ENCODE measurements at places on chromosomes 6 and 20.

GRCh38 chr6:84332139-84333034 lies 104.9 kb upstream of the CEP162 start:
- DNase-seq = no peak

GRCh38 chr6:87103977-87104601 lies 9.2 kb upstream of the CGA start:
- no peak for DNase-seq

DNA sequence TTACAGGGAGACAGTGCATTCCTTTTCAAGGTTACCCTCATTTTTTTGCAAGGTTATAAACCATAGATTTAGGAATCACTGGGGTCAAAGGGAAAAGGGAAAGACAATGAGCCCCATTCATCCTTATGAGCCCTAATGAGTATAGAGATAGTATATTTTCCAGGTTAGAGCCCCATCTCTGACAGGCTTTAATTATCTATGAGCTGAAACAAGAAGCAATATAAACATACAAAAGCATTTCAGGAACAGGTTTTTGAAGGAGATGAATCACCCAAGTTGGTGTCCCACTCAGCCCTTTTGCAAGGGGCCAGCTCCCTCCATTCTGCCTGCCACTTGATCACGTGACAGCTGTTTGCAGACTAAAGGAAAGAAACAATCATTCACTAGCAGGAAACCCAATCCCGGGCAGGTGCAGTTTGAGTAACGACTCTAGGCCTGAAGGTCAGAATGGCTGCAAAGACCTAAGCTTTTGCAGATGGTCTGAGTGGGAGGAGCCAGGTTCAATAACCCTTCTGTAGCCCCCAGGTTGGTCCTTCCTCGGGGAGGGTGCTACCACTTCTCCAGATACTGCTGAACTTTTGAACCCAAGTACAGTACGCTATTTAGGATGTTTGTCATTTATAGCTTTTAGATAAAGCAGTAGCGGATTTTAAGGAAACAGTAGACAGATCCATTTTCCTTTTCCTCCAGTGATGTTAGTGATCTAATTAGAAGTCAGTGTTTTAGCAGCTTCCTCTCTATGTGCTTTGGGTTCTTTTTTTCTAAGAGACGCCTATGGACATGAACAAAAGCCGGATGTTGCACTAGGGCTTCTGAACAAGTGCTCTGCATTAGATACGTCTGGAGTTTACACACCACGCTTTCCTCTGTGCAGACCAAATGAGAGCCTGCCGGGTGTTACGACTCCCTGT lies 253.2 kb downstream of the SOX4 start:
- peak; percentile 24 for DNase-seq

GRCh38 chr20:18856873-18857272 lies 43.3 kb downstream of the SCP2D1 start:
- DNase-seq = no peak

DNA sequence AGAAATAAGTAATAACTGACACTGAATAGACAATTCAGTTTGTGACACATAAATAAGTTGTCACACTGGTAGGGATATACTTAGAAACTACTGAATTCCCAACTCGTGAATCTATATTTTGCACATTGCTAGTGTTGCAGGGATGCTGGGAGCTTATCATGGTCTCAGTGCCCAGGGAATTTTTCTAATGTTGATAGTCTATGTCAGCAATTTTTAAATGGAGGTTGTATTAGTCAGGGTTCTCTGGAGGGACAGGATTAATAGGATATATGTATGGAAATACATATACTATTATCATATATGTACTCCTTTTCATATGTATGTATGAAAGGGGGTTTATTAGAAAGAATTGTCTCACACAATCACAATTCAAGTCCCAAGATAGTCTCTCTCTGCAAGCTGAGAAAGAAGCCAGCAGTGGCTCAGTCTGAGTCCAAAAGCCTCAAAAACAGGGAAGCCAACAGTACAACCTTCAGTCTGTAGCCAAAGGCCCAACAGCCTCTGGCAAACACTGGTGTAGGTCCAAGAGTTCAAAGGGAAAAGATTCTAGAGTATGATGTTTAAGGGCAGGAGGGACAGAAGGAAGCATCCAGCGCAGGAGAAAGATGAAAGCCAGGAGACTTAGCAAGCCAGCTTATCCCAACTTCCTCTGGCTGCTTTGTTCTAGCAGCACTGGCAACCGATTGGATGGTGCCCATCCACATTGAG lies 980.9 kb upstream of the GJE1 start:
- DNase-seq = no peak

- no peak for DNase-seq
Observed at GRCh38 chr6:166736634-166737033, 109.6 kb upstream of the RPS6KA2 start.

DNA sequence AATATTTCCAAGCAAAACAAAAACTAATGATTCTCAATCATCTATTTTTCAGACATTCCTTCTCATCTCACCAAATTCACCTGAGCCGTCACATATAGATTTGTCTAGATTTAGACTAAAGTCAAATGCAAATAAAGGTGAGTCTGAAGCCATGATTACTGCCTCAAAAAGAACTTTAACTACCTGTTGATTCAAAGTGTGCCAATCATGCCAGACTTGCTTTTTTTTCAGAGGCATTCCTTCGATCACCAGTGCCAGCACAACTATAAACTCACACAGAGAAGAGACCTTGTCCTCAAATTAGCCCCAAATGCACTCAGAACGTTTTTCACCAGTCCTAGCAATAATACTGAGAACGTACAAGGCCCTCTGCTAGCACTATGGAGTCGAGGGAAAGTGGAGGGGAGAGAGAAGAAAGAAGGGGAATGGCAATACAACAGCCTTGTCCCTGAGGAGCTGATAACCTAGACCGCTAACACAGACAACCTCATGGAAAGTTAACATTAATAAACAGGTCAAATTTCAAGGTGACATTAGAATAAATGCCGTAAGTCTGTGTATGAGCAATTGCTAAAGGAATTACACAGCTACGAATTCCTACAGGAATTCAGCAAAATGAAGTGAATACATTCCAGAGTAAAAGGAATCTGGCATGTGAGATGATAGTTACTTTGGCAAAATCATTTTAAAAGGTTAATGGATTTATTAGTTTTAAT lies 60.9 kb downstream of the EPB41L2 start:
- DNase-seq = no peak

- DNase-seq = no peak
Observed at GRCh38 chr6:17940151-17940792, 47.2 kb downstream of the KIF13A start.

GRCh38 chr20:60210779-60211617 lies 252.8 kb downstream of the CDH26 start:
- DNase-seq = peak; percentile 42

- DNase-seq = no peak
Observed at GRCh38 chr6:93059911-93060310, 359.4 kb downstream of the EPHA7 start.

- DNase-seq = no peak
Observed at GRCh38 chr6:131565056-131565455, 8.0 kb upstream of the ARG1 start.

DNA sequence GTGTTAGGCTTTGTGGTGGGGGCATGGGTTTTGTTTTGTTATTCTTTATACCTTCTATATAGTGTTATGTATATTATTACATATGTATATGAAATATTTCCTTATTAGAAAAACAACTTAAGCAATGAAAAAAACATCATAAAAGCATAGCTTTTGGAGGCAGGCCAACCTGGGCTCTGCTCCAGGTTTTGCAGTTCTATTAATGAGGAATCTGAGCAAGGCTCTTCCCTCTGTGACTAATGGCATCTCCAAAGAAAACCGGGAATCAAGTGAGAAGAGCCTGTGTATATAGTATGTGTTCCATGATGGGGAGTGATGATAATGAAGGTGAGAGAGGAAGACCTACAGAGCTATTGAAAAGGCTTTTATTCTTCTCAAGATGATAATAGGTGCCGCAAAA lies 291.1 kb downstream of the CLIC5 start:
- no peak for DNase-seq

GRCh38 chr6:107532706-107533105 lies 42.8 kb downstream of the SOBP start:
- DNase-seq = no peak

DNA sequence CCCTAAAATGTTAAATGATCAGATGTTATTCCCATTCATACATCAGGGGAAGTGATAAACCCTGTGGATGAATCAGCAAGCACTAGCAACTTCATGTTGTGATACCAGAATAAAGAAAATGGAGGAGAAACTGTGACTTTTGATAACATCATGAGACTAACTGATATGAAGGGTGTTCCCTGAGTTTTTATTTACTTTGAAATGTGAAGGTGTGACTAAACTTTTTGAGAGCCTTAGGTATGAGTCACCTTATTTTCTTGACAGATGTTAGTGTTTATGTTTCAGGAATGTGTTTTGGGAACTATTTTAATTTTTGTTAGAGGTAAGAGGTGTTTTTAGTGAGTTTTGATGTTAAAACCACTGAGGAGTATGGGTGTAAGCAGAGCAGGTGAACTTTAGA lies 4.4 kb downstream of the PARD6B start:
- DNase-seq = no peak

- no peak for DNase-seq
Observed at GRCh38 chr20:58078741-58079522, 149.5 kb downstream of the ANKRD60 start.

DNA sequence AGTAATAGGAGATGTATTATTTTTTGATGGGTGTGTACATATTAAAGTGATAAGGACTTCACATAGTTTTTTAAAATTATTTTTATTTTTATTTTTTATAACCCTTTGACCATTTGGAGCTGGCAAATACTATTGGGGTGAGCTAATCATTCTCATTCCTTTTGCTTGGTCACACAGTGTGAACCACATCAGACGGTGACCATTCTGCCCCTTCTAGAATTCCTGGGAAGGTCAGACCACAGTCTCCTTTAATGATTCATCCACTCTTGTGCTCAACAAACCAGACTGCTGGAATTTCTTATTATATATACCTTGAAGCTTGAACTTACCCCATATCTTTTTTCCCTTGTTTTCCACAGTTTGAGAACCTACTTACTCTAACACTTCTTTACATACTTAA lies 23.9 kb upstream of the PRL start:
- DNase-seq = no peak

GRCh38 chr6:56708810-56709597 lies 66.3 kb upstream of the DST start:
- peak; percentile 64 for DNase-seq

GRCh38 chr20:8126841-8127378 lies 5.2 kb upstream of the PLCB1 start:
- no peak for DNase-seq

GRCh38 chr6:111662794-111663593 lies 57.3 kb upstream of the TRAF3IP2 start:
- peak; percentile 17 for DNase-seq

- DNase-seq = no peak
Observed at GRCh38 chr6:39215640-39216158, 13.6 kb downstream of the KCNK5 start.

- no peak for DNase-seq
Observed at GRCh38 chr6:97085772-97086171, 161.2 kb downstream of the KLHL32 start.

- DNase-seq = peak; percentile 30
Observed at GRCh38 chr6:26126394-26127235, 39.4 kb downstream of the HFE start.

DNA sequence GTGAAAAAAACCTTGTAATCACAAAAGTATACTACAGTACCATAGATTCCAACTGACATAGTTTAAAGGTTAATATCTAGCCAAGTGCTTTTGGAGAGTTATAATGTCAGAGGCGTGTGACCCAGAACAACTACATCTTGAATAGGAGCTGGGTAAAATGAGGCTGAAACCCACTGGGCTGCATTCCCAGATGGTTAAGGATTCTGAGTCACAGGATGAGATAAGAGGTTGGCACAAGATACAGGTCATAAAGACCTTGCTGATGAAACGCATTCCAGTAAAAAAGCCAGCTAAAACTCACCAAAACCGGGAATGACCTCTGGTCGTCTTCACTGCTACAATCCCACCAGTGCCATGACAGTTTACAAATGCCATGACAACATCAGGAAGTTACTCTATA lies 22.4 kb upstream of the KIAA0408 start:
- no peak for DNase-seq

- no peak for DNase-seq
Observed at GRCh38 chr6:88477413-88477812, 311.3 kb upstream of the CNR1 start.

DNA sequence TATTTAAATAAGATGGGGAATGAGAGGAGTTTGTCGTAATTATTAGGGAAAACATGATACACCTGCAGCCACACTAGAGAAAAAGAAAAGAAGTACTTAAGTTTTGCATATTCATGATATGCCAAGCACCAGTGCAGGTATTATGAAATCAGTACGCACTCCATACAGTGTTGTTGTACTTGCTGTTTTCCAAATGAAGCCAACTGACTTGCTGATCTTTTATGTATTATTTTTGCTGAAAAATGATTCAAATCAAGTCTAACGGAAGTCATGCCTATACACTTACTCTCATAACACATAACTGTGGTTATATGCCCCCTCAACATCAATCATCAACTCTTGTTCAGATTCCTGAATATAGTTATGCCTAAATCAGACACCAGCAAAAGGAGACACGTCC lies 584.9 kb upstream of the EYS start:
- no peak for DNase-seq

DNA sequence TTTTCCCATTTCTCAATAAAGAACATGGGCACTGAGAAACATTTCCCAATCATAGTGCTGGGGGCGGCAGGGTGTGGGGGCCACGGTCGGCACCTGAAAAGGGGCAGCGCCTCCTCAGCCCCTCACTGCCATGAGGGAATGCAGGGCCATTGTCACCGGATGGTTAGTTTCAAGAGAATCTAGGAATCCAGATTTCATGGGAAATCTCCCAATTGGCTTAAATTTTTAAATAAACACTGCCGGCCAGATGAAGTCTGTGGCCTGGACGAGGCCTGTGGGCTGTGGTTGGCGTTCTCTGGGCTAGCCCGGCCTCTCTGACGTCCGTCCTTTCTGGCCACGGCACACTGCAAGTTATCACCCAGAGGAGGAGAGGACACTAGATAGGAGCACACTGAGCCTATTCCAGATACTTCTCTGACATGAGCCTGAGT lies 25.6 kb downstream of the MANBAL start:
- no peak for DNase-seq

- no peak for DNase-seq
Observed at GRCh38 chr20:9949563-9949962, 85.2 kb upstream of the ANKEF1 start.

Data from RPMI8226 (cell line).